ENCODE measurements at places on chromosomes 3 and 15. TPM values are rescaled to one million over a fixed set of nuclear protein-coding genes. Genes with fewer than 3 reads are reported as not detected.
A peak's percentile ranks its signal among the peaks of the same experiment; 100 is the strongest.

DNA sequence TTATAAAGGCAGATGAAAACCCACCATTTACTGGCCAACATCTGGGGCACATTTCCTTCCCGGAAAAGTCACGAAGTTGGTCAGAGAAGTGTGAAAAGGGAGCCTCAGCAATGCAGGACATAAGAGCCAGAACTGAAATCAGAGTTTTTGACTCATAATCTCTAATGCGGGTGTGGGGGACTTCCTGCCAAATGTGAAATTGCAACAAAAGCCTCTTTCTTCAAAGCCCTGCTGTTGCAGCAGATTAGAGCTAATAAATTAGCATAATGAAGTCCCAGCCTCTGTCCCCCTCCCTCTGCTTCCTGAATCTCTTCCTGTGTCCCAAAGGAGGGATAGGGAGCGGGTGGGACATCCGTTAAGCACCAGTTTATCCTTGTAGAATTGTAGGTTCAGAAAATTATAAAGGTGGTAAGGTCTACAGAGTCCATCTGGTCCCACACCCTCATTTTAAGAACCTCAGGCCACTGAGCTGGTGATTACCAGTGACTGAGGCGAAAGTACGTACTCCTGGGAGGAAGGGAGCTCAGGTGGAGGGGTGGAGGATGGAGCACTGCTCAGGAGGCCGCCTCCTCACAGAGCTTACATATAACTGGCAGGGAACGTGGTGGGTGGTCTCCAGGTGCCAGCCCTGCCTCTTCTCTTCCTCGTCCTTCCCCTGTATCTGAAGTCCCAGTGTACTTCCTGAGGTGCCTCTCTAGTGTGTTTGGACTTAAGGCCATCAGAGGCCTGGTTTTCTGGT lies 35.0 kb downstream of the ST6GAL1 start:
- DNase-seq = peak; percentile 62

DNA sequence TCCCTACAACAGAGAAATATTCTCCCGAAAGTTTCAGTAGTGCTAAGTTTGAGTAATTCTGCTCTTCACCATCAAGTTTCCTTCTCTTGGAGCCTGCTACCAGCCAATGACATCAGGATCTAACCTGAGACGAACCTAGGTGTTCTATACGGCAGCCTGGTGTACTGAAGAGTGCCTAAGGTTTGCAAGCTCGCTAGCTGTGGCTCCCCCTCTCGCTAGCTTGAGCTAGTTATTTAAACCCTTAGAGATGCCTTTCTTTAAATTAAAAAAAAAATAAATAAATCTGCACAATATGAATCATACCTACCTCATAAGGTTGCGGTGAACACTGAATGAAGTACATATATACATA lies 1.4 kb upstream of the COL8A1 start:
- DNase-seq = peak; percentile 35

GRCh38 chr3:50278123-50278879 lies 586 bp upstream of the LSMEM2 start:
- no peak for DNase-seq

DNA sequence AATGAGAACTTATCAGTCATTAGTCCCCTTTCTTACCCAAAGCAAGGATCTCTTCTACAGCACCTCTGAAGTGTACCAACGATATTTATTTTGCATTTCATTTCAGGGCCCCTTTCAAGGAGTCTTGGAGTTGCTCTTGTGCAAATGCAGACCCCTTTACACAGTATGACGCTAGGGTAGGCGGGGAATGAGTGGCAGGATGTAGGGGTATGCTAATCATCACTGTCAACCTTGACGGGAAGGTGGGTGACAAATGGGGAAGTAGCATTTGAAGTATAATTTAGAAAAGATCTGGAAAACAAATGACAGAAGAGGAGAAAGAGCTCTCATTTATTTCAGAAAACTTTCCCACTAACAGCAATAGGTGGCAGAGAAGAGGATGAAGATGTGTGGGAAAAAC lies 94.4 kb downstream of the LRRN1 start:
- DNase-seq = no peak

SKOR1 gene
- total RNA-seq = 0.11 TPM

DNA sequence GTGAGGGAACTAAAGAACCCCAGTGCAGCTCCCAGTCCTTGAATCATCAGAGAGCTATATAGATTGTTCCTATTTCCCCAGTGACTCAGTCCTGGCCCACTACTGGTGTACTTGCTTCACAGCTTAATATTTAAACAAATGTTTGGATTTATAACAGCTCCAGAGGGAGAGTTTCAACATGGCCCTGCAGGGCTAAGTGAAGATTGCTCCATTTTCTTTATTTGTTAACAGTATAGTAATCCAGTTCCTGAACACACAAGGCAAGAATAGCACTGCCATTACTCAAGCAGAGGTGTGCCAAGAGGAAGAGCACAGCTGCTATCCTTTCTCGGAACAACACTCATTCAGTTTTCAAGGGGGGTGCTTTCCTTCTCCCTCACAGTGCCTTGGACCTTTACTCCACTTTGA lies 6.5 kb downstream of the SQOR start:
- DNase-seq = no peak

- no peak for DNase-seq
These were observed 15.8 kb upstream of the P4HTM start for GRCh38 chr3:48974076-48974864.

DNA sequence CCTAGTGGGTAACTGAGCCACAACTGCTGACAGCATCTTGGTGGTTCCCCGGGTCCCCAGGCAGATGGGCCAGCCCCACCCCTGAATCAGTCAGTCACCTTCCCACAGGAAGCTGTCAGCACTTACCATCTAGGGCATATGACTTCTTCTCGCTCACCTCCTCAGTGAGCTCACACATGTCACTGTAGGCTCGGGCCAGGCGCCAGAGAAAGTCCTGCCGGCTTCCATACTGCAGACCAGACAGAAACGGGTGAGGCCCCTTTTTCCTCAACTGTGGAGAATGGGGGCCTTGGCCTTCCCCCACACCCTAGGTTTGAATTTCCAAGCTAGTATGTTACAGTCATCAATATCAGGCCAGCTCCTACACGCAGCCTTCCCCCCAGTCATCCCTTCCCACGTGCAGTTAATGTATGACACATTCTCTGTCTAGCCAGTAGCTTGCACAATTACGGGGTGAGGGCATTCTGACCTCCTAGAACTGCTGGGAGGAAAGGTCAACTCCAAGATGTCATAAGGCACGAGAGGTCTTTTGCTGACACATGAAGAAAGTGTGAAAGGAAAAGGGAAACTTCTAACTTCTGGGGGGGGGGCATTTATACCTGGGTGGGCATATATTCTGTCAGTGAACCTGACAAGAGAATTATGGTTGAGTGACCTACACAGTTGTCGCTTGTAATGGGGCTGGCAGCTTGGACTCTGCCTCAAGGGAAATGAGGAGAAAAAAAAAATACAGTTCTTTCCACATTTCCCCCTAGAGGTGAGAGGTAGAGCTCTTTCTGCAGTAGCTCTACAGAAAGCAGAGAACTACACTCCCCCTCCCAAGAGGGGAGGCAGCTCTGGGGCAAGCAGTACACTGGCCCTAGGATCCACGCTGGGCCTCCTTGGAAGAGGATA lies 10.9 kb downstream of the RMDN3 start:
- DNase-seq = peak; percentile 52

ANKUB1 gene
- not detected for total RNA-seq

DNA sequence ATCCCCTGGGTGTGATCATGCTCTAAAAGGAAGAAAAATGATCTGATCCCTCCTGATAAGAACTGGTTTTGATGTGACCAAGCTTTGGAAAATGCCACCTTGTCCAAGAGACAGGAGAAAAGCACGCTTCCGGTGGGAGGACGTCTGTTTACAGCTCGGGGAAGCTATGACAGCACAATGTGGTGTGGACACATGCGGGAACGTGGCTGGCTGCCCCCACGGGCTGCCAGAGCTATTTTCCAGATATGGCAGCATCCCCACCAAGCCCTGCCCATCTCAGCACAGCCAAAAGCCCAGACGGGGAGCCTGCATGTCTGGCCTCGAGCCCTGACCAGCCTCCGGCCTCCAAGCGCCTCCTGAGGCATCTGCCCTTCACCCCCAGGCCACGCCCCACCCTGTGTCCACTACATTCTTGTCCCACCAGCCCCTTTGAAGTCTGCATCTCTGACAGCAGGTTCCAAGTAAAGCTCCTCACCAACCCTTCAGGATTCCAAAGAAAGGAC lies 63.2 kb upstream of the HRH1 start:
- no peak for DNase-seq

EFHB gene
- total RNA-seq = 0.22 TPM

DNA sequence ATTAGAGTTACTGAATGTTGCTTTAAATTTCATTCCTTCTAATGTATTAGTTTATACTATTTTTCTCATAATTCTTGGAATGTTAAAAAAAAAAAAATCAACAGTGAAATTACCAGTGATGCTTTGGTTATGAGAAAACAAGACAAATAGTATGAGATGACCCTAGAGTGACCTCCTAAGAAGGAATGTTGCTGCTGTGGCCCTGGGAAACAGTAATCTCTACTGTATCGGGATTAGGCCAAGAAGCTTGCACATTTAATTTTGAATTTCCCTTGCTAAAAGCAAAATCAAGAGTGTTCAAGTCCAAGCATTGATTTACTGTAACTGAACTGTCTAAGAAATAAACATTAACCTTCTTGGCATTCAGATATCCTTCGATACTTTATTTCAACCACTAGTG lies 18.1 kb downstream of the TOPBP1 start:
- no peak for DNase-seq

DNA sequence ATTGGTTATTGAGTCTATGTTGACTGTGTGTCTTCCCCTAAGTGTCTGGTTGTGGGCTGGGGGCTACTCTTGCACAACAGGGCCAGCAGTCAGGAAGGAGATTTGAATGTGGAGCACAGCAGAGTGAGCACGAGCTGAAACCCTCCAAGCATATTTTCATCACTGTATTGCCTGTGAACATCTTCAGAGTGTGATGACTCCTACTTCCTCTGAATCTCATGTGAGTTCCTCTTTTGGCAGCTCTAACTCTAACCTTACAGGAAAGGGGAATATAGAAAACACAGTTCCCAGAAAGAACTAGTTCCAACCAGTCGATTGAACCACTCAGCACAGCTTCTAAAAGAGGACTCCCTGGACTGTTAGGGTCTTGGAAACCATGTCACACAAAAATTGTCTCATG lies 211.6 kb downstream of the RAP2B start:
- DNase-seq = no peak

GRCh38 chr3:177050501-177051237 lies 146.6 kb downstream of the TBL1XR1 start:
- DNase-seq = no peak

DNA sequence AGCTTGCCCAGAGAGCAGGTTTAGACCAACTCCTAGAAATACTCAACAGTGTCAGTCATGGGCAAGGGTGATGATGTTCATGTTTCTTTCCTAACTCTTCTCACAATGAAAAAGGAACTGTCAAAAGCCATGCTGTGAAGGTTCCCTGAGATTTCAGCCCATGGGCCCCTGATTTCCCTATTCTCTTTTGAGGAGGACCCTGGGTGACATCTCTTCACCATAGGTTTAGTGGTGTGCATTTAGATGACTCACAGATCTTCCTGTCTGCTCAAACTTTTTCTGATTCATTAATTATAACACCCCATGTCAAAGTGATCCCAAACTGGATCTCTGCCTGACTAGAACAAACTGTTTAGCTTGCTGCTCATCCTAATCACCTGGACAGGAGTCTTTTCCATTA lies 108.0 kb downstream of the BBX start:
- DNase-seq = no peak

IQCF5 gene
- total RNA-seq = not detected

IL17RE gene
- total RNA-seq = 1.5 TPM

DNA sequence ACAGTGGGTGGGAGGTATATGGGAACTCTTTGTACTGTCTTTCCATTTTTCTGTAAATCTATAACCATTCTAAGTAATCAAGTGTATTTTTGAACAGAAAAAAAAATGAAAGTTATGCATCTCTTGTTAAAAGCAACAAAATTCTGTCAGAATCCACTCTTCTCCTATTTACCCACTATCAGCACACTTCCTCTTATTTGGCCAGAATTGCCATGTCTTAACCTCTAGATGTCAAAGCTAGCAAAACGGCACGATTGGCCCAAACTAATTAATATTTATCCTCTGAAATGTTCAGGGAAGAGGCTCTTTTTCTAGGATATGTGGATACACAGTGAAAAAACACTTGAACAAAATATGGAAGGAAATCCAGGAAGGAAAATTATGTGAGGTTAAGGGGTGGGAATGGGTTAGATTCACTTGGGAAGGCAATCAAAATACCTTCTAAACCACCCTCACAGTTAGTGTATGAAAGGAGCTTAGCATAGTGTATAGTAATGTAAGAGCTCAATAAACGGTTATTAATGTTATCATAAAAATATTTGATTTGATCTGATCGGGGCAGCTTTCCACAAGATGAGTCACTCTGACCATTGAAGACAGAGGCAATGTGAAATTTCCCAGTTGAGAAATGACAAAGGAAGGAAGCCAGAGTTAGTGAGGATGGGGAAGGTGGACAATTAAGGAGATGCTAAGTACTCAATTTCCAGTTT lies 20.1 kb upstream of the TGFBR2 start:
- DNase-seq = no peak

DNAH12 gene
- total RNA-seq = not detected

GRCh38 chr3:126155280-126155640 lies 25.1 kb downstream of the ALDH1L1 start:
- no peak for DNase-seq

- no peak for DNase-seq
These were observed 29.7 kb upstream of the POLG start for GRCh38 chr15:89364341-89364740.

- no peak for DNase-seq
These were observed 16.2 kb downstream of the FYCO1 start for GRCh38 chr3:45979378-45979777.

PAK6 gene
- total RNA-seq = 8.4 TPM

- DNase-seq = no peak
These were observed 72.5 kb downstream of the GTPBP8 start for GRCh38 chr3:113063126-113063894.

- no peak for DNase-seq
These were observed 14.8 kb downstream of the LYSMD4 start for GRCh38 chr15:99718421-99718820.

DNA sequence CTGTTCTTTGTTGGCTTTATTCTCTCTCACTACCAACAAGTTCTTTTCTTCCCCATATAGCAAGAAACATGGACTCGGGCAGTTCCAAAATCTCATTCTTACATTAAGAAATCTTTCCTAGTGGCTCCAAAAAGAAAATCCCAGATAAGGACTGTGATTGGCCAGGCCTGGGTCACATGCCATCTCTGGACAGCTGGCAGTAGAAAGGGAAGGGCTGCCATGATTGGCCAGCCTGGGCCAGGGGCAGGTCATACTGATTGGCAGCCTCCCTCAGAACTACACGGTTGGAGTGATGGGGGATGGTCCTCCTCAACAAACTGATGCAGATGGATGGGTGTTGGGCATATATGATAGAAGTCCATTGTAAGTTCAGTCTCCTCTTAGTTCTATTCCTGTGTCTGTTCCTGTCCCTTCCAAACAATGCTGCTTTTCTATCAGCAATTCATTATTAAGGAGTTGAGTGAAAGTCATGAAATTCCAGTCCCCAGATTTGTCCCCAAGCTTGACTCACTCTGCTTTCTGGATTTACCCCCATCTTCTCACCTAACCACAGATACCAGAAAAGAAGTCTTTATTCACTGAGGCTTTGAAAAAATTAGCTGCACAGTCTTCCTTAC lies 175.5 kb downstream of the ATG7 start:
- no peak for DNase-seq

ABHD6 gene
- total RNA-seq = 6.2 TPM

Measured in H7 (cell line).